ENCODE measurements at places on chromosomes 5 and 9.

DNA sequence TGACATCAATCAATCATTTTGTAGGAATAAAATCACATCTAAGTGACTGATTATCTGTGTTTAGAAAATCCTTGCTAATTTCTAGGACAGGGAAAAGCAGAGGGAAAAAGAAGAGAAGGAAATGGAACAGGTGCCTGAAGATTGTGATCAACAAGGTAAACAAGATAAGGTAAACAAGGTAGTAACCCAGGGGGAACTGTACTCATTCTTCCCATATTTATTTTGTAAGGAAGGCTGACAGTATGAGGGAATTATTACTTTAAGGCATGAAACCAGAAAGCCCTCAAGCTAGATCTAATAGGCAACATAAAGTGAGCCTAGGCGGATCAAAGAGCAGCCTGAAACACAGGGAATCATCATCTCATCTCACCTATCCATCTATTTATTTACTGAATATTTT, 231.1 kb downstream of the MLLT3 start:
- no peak for DNase-seq

- no peak for DNase-seq
Measured at GRCh38 chr5:116953251-116953930, 378.8 kb upstream of the SEMA6A start.

DNA sequence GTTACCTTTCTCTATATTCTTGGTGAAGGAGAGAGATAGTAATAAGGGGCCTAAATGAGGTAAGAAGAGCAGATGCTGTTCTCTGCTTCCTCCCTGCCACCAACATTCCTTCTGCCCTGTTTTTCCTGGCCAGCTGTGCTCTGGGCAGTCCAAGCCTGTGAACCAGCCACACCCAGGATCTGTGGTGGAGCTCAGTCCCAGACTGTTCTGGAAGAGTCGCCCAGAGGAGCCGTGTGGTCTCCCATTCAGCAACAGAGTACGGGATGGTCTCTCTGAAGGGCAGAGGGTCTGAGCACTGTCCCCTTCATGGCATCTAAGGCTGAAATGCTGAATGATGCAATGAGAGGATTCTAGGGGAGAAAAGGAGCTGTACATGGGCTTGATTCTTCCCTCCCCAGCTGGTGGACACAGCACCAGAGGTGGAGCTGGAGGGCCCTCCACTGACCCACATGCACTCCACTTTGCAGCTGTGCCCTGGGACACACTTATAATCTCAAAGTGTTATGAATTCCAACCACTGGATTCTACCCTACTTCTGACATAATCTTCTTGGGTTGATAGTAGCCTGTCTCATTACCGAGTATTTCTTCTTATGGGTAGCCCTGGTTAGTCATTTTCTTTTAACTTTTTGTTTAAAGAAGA, 70.8 kb upstream of the RPS23 start:
- no peak for DNase-seq

DNA sequence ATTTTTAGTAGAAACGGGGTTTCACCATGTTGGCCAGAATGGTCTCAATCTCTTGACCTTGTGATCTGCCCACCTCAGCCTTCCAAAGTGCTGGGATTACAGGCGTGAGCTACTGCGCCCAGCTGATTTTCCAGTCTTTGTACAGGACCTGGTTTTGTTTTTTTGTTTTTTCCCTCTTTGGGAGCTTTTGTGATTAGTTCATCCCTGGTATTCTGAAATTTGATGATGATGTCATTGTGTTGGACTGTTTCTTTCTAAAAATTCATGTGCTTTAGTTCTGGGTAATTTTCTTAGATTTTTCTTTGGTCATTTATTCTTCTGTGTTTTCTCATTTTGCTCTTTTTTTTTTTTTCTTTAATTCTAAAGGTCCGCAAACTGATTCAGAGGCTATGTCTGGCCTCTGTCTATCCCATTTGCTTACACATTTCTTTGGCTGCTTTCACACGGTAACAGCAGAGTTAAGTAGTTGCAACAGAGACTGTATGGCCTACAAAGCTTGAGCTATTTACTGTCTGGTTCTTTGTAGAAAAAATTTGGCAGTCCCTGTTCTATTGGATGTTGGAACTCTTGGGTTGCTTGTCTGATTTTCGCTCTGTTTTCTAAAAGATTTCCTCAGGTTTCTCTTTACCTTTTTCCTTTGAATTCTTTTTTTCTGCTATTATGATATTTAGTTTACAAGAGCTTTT, 24.8 kb downstream of the STX17 start:
- DNase-seq: no peak

GRCh38 chr9:112572416-112572815, 85.8 kb downstream of the KIAA1958 start:
- DNase-seq: no peak

- no peak for DNase-seq
Measured at GRCh38 chr9:137951597-137952490, 74.3 kb downstream of the CACNA1B start.

DNA sequence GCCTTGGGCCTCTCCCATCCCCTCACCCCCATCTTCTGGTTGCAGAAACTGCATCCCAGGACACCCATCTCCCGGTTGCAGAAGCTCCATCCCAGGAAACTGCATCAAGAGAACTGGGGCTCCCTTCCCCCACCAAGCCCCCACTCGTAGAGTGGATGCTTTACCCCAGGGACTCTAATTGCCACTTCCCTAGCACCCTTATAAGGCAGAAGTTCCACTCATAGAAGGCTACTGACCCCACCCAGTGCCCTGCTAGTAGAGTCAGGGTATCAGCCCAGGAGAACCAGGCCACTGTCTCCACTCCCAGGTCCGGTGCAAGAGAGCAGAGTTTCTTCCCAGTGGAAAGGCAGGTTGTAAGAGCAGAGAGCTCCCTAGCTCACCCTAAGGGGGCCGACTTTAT, 12.2 kb upstream of the SYK start:
- DNase-seq: no peak

- no peak for DNase-seq
Measured at GRCh38 chr9:82549174-82549821, 513.6 kb downstream of the RASEF start.

DNA sequence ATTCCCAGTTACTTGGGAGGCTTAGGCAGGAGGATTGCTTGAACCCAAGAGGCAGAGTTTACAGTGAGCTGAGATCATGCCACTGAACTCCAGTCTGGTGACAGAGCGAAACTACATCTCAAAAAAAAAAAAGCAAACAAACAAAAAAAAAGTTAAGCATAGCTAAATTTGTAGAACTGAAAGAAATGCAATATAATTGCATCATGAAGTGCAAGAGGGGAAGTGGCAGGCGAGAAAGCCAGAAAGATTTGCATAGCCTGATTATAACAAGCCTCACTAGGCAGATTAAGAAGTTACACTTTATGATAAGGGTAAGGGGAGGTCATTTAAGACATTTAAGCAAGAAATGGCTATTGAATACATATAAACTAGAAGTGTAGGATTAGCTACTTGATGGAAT, 187.1 kb downstream of the EDIL3 start:
- DNase-seq: no peak

DNA sequence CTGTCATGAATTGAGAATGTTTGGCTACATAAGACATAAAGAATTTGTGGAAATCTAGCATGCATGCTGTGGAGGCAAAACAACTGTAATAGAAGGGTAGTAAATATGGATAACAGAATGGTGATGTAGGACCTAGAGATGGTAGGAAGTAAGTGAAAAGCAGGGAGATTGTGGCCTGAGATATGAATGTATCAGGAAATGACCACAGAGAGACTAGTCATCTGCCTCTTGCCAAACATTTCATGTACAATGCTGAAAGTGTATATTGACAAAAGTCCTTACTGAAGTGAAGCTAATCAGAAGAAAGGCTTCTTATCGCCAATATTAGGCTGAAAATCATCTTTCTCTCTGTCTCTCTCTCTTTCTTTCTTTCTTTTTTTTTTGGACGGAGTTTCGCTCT, 873.1 kb upstream of the CTNND2 start:
- no peak for DNase-seq

- DNase-seq: no peak
Measured at GRCh38 chr9:110340306-110340705, 2.6 kb upstream of the TXNDC8 start.

GRCh38 chr5:139831624-139832023, 36.0 kb downstream of the PSD2 start:
- DNase-seq: no peak

DNA sequence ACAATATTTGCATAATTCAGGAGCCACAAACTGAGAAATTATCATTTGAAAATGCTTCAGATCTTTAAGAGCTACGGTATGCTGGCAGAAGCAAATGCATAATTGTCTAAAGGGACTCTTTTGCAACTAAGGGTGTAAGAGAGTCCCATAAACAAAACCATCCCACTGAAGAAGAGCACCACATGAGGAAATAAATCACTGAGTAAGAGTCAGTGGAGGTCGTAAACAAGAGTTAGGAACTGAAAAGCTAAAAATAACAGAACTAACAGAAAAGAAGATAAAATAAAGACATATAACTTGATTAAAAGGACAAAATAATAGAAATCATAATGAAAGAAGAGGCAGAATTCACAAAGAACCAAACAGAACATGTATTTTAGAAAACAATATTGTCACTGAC, 3.5 kb upstream of the SMC2 start:
- no peak for DNase-seq

DNA sequence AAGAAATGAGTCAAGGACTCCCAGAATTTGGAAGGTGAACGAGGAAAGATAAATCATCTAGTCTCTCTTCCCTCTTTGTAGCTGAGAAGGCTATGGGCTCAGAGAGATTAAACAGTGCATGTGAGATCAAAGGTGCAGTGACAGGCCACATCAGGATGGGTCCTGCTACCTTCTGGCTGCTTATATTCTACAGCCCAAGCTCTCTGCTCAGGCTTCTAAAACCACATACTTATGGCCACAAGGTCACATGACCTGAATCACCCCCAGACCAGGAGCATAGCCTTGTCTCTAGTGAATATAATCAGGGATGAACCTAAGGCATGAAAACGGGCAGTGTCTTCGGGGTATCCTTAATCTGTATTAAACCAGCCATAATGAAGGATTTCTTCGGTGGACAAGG, 158.9 kb downstream of the SEMA5A start:
- no peak for DNase-seq

DNA sequence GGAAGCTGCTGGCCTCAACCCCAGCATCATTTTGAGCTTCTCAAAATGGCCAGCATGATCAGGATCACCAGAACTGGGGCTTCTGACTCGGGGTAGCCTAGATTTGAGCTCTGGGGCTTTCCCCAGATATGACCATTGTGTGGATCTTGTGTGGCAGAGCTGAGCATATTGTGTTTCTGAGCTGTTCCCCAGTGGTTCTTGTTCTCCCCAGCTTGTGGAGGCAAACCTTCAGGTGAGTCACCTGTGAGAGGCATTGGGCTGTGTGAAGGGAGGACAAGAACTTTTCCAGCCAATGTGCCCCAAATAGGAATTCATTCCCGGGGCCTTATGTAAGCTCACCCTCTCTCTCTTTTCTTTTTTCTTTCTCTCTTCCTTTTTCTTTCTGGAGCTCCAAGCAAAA, 80.7 kb upstream of the PITX1 start:
- no peak for DNase-seq

DNA sequence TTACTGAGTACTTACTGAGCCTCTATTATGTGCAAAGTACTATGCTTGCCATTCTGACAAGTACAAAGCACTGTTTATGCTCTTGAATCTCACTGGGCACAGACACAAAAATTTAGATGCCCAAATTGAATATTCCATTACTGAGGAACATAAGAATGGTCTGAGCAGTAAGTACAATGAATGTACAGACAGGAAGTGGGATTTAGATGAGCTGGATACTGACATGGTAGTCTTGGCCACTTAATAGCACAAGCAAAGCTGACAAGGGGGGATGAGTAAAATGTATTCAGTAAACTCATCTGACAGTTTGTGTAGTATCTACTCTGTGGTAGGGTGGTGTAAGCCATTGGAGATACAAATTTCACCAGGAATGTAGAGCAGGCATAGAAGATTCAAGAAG, 132.4 kb downstream of the EFNA5 start:
- DNase-seq: no peak

- DNase-seq: no peak
Measured at GRCh38 chr9:89702401-89702800, 97.6 kb downstream of the GADD45G start.

DNA sequence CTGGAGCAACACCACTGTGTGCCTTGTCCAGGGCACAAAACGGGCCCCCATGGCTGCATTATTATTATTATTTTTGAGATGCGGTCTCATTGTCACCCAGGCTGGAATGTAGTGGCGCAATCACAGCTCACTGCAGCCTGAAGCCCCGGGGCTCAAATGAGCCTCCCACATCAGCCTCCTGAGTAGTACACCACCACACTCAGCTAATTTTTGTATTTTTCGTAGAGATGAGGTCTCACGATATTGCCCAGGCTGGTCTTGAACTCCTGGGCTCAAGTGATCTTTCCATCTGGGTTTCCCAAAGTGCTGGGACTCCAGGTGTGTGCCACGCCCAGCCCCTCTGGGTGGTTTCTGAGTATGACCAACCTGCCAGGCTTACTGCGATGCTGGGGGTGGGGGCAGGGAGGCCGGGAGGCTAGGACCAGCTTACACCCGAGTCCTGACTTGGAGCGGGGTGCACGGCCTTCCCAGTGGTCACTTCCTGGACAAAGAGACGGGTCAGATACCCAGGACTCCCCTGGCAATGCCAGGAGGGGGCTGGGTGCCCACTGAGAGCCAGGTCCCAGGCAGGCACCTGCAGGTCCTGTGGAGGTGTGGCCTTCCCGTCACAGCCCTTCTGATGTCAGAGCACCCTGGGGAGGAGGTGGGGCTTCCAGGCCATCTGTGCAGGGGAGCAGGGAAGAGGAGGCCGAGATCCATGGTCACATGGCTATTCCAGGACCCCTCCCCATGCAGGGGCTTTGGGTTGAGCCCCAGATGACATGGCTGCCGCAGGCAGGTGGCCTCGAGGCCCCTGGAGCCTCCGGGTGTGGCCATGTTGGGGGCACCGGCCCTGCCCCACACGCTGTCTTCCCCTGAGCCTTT, 8.3 kb upstream of the NRARP start:
- no peak for DNase-seq

- no peak for DNase-seq
Measured at GRCh38 chr5:82285206-82285605, 7.1 kb upstream of the RPS23 start.

Data from keratinocyte (primary cell).